ENCODE measurements at places on chromosomes 7 and 10.

DNA sequence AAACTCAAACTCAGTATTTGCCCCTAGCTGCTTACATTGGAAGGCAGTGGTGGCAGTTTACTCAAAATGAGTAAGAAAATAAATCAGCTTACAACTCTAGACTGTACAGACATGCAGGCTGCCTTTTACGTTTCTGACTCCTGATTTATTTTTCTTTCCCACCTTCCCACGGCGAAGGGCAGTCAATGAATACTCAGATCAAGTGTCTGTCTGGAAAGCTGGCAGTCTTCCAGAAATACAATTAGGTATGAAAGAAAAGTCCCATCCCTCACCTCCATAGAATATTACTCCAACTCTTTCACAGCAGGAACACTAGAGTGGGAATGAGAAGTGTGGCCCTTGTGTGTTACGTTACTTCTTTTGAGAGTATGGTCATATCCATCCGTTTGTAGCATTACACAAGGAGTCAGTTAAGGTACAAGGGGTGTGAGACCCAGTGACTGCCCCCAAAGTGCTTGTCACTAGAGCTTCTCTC is 1.3 kb upstream of the PAPSS2 start:
- DNase-seq = no peak

DNA sequence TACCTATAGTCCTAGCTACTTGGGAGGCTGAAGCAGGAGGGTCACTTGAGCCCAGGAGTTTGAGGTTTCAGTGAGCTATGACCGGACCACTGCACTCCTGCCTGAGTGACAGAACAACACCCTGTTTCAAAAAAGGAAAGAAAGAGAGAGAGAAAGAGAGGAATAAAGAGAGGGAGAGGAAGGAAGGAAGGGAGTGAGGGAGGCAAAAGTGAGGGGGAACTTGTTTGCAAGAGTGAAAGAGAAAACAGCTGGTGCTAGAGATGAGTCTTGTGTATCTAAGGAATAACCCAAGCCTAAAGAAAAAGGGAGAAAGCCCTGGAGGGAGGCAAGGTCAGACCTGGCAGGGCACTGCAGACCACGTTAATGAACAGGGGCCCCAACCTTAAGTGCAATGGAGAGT is 4.8 kb upstream of the NT5C2 start:
- no peak for DNase-seq

GRCh38 chr7:144050093-144050492 is 1.3 kb downstream of the OR2A5 start:
- DNase-seq = no peak

DNA sequence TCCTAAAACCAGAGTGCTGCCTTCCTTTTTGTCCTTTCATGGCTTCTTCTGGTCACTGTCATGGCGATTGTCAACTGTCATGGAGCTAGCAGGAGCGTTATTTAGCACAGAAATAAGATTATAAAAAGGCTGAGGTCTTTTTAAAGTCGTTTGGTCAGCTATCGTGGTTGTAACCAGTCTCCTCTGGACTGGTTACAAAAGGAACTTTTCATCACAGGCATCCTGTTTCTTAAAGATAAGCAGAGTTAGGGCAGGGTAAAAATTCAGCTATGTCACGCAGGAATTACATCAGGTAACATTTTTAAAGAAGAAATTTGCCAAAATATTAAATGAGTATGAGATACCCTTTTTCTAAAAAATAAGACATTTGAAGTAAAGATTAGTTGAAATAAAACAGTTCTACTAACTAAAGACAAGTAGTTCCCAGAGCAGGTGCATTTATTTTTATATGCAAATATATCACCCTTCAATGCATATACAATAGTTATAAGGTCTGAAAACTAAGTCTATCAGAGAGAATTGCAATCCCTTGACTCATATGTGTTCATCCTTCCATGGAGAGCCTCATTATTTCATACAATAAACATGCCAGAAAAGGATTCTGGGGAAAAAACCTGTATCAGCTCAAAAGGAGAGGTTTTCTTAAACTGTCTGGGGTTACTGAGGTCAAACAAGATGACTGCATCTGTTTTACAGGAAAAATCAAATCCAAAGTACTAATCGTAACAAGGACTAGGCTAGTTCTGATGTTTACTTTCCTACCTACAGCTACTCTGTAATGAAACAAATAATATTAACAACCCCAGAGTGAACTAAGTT is 20.9 kb downstream of the FAM24A start:
- no peak for DNase-seq

DNA sequence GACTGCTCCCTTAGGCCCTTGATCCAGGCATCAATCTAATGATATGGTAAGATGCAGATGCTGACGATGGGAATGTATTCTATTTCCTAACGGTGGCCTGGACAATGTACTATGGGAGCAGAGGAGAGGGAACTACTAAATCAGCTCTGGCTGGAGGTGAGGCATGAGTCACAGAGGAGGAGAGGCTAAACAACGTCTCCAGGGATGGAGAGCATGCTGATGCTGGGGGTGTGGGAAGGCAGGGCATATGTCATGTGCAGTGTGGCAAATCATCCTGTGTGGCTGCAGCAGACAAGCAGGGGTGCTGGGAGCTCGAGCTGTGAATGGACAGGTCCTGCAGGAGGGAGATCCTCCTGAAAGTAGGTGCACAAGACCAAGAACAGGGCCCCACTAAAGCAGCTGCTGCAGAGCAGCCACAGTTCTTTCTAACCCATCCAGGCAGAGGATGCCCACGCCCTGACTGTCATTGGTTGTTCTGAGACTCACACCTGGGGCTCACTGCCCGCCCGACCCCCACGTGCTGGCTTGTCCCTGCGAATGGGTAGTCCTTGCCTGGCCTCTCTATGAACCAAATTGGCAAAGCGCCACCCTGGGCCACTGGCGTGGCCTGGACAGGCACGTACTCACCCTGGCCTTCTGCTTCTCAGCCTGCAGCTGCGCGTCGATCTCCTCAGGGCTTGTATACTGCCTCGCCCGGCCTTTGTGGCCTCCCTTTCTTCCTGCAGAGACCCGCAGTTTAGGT is 4.0 kb downstream of the PDAP1 start:
- DNase-seq = no peak

Measured in stimulated activated CD4-positive, alpha-beta T cell treated with anti-CD3 and anti-CD28 coated beads, Interleukin-15, amount 100 ng/mL, for 48 hours (primary cell).